H9 (cell line): ENCODE measurements at places on chromosomes 1 and 21.
A peak's percentile ranks its signal among the peaks of the same experiment; 100 is the strongest.

GRCh38 chr1:185050823-185051451 is 5.6 kb downstream of the RNF2 start:
- DNase-seq: no peak

DNA sequence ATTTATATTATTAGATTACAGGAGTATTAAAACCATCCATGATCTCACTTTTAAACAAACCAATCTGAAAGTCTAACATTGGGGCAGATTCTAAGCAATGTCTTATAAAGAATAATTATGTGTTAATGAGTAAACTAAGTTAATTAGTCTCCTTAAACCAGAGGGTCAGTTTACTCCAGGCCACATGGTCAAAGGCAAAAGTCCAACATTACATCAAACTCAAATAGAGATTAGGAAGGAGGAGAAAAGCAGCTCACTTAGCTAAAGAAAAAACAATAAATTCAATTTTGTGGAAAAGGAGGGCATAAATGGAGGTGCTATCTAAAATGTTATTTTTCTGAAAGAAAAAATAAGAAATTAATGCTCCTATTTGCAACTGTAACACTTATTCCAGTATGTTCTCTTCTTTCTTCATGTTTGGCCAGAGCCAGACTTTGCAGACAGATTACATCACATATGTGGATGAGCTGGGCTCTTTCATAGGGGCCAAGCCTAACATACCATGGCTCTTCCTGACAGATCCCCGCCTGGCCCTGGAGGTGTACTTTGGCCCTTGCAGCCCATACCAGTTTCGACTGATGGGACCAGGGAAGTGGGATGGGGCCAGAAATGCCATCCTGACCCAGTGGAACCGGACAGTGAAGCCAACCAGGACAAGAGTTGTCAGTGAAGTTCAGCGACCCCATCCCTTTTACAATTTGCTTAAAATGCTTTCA is 24.3 kb upstream of the FMO2 start:
- DNase-seq: no peak

- no peak for DNase-seq
These were observed 32.9 kb downstream of the SERINC2 start for GRCh38 chr1:31445951-31446350.

DNA sequence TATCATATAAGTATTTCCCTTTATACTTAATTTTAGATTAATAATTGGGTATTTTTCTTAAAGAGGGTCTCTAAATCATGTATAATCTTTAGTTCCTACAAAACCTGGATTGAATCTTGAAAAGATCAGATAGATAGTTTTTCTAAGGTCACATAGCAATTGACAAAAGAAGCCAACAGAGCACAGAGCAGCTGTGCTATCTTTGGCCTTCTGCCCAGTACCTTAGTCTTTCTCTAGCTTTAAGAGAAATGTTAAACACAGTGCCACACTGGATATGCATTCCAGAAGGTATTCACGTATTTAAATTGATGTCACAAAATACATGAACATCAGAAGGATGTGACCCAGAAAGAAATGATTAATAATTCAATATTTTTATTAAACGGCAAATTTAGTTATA is 86.8 kb downstream of the C21orf91 start:
- no peak for DNase-seq

GRCh38 chr1:165842671-165843129 is 15.3 kb downstream of the UCK2 start:
- DNase-seq: no peak

DNA sequence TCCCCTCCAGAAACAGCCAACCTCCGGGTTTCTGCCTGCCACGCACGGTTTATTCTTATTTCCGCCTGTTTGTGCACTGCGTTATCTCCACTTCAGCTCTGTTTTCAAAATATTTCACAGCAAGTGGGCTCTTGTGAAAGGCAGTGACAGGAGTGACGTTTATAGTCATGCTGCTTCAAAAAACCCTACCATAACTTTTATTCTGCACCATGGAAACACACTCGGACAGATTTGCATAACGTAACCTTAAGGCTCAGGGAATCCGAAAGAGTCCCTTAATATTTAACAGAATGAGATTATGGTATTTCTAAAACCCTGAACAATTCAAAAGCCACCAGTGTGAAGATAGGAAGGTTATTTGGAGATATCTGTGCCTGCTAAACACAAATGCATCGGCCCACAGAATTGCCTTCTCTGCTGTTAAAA is 782 bp upstream of the SDE2 start:
- DNase-seq: no peak

DNA sequence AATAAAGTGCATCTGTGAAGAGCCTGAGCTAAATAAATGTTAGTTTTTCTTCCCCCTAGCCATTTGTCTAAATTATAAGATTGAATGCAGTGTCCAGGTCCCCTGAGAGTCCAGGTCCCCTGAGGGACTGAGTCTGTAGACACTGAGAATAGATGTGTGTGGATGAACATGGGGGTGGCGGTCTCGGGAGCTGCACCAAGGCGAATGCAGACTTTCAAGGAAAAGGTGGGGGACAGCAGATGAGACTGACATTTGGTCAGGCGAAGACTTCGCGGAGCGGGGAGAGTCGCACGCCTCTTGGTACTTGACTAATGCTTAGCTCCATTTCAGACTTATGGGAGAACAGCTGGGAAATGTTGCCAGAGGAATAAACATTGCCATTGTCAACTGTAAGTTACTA is 17.7 kb upstream of the MX2 start:
- DNase-seq: no peak

GRCh38 chr1:184649451-184649888 is 105.2 kb downstream of the EDEM3 start:
- no peak for DNase-seq

DNA sequence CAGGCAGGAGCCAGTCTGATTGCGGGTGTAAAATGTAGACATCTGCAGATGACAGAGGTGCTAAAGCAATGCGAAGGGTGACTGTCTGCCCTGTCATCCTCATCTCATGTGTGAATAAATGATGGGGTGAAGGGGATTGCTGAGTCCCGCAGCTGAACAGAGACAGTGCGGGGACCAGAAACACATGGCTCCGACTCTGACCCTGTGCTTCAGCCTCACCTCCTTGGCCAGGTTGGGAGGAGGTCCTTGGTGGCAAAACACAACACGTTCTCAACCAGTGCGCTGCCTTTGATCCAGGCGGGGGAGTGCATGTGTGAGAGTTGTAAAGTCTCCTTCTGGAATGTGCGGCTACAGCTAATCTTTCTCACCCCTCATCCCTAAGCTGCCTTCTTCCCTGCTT is 32.0 kb upstream of the TTC22 start:
- DNase-seq: no peak

GRCh38 chr1:23798662-23799142 is 1.9 kb downstream of the GALE start:
- no peak for DNase-seq

DNA sequence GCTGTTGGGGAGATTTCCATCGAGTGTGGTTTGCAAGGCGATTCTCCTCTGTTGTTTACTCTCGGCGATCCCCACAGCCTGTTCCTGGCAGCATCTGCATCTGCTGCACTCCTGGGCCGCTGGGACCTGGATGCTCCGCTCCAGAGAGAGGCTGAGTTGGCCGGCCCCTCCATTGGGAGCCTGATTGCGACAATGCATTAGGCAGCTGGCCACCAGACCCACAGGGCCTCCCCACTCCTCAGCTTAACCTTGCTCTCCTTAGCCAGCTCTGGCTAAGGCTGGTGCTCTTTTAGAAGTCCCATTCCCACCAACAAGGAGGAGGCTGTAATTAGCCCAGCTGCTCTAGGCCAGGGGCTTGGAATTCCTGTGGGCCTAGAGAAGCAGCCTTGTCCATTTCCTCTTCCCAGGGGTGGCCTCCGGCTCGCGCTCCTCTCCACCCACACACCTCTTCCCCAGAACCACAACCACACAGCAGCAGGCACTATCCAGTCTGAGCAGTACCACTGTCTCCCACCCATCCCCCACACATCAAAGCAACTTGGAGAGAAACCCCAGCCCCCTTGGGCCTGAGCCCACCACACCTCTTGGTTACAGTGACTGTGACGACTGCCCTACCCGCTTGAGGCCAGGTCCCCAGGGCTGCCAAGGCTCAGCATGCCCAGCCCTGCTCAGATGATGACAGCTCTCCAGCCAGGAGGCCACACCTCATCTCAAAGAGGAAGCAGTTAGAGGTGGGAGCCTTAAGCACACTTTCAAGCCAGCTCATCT is 193.8 kb upstream of the EDN2 start:
- DNase-seq: no peak

GRCh38 chr1:152533327-152533938 is 19.2 kb downstream of the CRCT1 start:
- DNase-seq: no peak

GRCh38 chr1:245583081-245583480 is 428.3 kb downstream of the KIF26B start:
- DNase-seq: no peak

DNA sequence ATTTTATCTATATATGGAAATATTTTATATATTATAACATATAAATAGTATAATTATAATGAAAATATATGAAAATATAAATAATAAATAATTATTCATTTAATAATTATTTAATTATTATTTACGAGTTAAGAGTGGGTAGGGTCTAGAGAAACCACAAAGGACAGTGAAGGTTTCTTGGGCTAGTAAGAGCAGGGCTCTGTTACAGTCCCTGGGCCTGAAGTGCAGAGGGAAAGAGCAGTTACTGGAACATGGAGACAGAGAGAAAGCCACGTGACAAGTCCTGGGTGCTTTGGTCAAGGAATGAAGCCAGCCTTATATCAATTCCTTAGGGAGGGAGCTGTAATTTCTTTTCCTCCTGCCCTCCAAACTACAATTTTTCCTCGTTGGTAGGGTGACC is 117.2 kb upstream of the OLIG2 start:
- no peak for DNase-seq

GRCh38 chr1:78673120-78673519 is 23.5 kb downstream of the IFI44 start:
- peak; percentile 71 for DNase-seq

DNA sequence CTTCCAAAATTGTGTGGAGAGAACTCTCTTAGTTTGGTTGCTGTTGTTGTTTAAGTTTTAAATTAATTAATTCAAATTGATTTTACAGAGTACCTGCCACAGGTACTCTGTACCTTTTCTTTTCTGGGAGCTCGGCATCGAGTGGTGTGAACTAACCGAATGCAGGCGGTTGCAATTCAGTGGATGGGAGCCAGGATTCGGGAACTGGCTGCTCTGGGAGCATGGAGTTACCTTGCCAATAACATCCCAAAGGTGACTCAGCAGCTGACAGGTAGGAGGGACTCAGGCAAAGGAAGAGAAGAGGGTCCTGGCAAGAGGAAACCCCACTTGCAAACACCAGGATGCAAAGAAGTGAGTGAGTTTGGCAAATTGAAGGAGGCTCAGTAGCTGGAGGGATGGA is 24.7 kb upstream of the KANK4 start:
- DNase-seq: no peak

DNA sequence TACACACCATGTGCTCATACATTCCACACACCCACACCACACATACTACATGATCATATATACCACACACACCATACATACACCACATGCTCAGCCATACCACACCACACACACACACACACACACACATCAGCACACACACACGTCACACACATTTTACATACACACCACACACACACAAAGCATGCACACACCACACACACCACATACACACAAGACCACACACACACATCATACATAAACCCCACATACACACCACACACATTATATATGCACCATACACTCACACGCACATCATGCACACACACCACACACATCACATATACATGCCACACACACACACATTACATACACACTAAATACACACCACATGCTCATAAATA is 124.5 kb upstream of the ERG start:
- no peak for DNase-seq

DNA sequence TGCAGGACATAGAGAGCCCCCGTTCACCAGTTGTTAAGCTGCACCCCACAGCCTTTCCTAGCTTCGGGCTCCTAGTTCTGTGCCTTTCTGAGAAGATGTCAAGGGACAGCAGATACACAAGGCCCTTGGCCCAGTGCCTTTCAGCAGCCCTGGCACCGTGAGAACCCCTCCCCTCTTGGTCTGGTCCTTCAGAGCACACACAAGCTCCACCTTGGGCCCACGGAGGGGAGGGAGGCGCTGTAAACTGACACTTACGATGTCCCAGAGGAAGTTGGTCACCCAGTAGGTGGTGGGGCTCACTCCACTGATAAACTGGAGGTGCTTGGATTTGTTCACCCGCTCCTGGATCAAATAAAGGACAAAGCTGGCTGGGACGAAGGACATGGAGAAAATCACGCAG is 101.6 kb downstream of the ABCA4 start:
- DNase-seq: no peak

GRCh38 chr1:53026254-53026653 is 35.8 kb upstream of the PODN start:
- DNase-seq: no peak

- DNase-seq: no peak
These were observed 106.5 kb upstream of the ACTL8 start for GRCh38 chr1:17648457-17649145.

GRCh38 chr21:35178827-35179226 is 129.7 kb upstream of the RUNX1 start:
- no peak for DNase-seq

- DNase-seq: no peak
These were observed 85.6 kb upstream of the WNT4 start for GRCh38 chr1:22228505-22228911.

DNA sequence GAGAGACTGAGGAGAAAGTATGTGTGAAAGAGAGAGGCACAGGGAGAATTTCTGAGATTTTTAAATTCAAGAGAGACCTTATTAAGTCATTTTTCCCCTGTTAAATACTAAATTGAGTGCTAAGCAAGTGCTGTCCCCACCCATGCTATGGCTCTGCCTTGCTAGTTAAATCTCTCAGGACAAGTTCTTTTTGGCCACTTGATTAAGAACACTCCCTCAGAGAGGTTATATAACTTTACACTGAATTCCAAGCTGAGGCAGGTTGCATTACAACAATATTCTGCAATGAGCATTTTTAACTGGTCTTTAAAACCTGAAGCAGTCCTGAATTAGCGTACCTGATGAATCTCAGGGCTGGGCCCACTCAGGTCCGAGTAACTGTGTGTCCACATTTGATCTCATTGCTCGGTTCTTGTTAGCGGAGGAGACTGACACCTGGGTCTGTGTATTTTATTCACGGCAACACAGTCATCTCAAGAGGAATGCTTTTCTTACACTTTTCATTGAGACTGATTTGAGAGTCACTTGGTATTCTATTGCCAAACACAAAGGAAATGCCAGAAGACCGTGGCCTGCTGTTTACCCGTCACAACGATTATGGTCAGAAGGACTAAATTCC is 187.6 kb upstream of the ST6GALNAC5 start:
- DNase-seq: no peak

DNA sequence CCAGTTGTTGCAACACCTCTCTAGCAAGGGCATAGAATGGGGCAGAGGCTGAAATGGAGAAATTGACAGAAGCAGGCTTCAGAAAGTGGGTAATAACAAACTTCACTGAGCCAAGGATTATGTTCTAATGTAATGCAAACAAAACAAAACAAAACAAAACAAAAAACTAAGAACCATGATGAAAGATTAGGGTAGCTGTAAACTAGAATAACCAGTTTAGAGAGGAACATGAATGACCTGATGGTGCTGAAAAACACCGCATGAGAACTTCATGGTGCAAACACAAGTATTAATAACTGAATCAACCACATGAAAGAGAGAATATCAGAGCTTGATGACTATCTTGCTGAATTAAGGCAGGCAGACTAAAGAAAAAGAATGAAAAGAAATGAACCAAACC is 1707.7 kb downstream of the BRINP3 start:
- no peak for DNase-seq

GRCh38 chr1:202998836-202999750 is 8.1 kb upstream of the TMEM183A start:
- DNase-seq: peak; percentile 38
